ENCODE measurements at places on chromosomes 16 and 17.

GRCh38 chr17:6528557-6528956, 27.8 kb downstream of the PITPNM3 start:
- DNase-seq: no peak

DNA sequence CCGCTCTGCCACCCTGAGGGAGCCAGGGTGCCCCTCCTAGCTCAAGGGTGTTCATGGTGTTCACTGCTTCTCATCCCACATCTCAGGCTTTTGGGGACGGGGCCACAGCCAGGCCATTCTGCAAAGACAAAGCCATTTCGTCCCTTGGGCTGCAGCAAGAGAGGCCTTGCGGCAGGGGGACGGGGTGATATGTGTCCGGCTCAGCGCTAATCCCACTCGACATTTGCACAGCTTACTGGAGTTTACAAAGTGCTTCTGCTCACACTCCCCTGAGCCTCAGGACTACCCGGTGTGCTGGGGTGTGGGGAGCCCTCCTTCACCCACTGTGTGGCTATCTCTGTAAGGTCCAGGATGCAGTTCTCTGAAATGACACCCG, 84.3 kb downstream of the RTN4RL1 start:
- DNase-seq: no peak

DNA sequence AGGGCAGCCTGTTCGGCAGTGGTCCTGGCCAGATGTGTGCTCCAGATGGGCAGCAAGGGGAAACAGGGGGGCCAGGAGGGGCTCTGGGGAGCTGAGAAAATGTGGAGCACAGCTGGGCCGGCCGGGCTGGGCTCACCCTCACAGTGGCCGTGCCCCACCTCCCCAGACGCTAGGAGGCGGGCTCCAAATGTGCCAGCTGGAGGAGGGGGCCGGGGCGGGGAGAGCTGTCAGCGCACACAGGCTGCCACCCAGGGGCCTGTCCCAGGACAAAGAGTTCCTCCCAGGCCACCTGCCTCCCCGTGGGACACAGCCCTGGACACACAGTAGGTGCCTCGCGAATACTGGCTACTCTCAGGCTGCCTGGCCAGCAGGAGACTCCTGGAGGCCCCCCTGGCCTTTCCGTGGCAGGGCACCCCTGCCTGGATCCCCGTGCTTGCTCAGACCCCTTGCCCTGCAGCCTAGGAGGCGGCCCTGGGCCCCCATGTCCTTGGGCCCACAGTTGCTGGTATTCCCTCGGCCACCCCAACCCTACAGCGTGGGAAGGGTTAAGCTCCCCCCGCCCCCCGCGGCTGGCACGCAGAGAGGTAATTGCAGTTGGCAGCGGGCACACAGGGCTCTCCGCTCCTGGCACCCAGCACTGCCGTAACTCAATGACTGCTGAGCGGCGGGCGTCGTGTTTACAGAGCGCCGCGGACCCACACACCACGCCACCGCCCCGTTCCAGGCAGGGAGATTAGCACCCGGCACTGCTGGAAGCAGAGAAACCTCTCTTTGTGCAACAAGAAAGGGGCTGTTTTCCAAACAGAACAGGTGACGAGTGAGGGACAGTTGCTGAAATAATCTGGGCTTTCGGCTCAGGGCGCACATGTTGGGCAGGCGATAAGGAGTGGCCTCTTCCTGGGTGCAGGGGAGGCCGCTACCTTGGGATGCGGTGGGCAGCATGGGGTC, 32.2 kb downstream of the BAHCC1 start:
- no peak for DNase-seq

- no peak for DNase-seq
These were observed 163.5 kb upstream of the CDH11 start for GRCh38 chr16:65285128-65286048.

GRCh38 chr17:9521062-9521461, 54.6 kb downstream of the STX8 start:
- no peak for DNase-seq

DNA sequence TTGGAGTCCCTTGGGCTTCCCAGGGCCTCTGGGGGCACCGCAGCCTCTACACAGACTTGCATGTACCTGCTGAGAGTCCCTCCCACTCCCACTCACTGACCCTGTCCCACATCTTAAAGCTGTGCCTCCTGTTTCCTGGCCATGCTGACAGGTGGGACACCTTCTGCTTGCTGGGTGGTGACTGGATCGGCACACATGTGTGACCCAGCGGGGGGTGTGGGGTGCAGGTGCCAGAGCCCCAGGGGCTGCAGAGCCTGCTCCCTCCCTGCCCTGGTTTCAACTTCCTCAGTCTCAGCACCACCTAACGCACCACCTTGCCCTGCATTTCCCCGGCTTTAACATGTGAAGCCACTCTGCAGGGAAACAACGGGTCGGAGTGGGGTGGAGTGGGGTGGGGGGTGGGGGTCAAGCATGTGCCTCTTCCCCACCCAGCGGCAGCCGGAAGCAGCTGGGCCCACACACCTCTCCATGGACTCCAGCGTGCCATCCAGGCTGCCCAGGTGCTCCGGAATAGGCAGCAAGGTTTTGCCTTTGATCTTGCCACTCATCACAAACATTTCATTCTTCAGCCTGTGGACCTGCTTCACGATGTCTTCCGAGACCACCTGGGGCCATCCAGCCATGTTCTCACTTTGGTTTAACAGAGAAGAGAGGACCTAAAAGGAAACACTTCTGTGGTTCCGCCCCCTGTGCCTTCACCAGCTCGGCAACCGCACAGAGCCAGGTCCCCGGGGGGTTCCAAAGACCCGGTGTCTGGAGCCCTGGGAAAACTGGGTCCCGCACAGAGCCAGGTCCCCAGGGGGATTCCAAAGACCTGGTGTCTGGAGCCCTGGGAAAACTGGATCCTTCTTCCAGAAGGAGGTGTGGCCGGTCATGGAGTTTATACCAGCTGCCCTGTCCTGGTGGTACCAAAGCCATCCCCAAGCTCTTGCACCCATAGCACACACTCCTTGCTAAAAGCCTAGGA, 4.7 kb downstream of the DNAH17 start:
- no peak for DNase-seq

GRCh38 chr17:6713918-6714271, 726 bp upstream of the SLC13A5 start:
- no peak for DNase-seq

DNA sequence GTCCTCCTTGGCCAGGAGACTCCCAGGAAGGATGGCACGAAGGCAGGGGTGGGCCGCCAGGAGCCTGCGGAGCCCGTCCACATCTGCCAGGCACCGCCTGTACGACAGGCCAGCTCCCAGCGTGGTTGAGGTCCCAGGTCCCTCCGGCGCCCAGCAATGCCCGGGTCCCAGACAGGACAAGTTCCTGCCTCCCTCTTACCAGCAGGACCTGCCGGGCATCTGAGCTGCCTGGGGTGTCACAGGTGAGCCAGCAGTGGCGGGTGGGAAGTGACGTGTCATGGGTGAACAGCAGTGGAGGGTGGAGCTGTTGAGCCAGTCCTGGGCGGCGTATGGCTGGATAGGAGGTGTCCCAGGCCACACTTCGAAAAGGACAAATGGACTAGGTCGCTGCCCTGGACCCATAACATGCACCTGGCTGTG, 15.7 kb upstream of the BAHCC1 start:
- DNase-seq: no peak

DNA sequence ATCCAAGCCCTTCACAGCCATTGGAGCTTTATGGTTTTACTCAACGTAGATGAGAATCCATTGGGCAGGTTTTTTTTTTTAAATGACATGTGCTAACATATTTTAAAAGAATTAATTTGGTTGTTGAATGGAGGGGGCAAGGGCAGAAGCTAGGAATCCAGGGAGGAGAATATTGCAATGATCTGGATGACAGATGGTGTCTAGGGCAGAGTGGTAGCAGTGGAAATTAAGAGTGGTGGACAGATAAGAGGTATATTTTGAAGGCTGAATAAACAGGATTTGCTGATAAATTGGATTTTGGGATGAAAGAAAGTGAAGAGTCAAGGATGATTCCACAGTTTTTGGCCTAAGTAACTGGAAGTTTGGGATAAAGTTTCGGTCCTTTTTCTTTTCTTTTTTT, 54.8 kb upstream of the DHX40 start:
- no peak for DNase-seq

DNA sequence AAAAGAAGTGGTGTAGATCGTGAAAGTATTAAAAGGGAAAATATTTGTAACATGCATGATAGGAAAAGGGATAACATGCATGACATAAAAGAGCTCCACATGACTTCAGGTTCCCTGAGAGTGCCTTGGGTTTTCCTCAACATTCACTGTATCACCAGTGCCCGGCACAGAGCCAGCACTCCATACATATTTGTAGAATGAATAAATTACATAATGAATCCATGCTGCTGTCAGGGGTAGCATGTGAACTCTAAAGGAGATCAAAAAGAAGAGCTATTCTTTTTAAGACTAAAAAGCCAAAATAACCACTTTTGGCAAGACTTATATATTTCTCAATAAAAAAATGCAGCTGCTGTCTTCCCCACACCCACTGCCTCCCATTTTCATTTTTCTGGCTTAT, 2.7 kb upstream of the ZNF594 start:
- no peak for DNase-seq

DNA sequence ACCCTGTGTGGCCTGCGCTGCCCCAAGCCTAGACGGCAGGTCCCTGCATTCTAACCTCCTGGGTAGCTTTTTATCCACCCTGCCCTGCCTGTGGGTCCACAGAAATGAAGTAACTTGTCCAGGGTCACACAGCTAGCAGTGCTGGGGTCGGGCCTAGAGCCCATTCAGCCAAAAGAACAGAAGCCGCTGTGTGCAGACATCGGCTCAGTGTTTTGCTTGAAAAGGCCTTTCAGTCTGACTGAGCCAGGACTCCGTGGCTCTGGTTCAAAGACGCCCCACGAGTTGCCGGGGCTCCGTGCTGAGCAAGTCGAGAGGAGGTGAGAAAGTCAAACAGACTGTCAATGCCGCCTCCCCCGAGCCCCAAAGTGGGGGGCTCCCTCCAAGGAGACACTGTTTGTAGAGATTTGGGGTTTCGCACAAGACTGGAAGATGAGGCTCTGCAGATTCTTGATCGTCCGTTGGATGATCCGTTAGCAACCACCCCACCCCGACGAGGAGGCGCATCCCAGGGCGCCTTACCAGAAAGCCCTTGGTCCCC, 226.2 kb downstream of the NTN1 start:
- DNase-seq: no peak

DNA sequence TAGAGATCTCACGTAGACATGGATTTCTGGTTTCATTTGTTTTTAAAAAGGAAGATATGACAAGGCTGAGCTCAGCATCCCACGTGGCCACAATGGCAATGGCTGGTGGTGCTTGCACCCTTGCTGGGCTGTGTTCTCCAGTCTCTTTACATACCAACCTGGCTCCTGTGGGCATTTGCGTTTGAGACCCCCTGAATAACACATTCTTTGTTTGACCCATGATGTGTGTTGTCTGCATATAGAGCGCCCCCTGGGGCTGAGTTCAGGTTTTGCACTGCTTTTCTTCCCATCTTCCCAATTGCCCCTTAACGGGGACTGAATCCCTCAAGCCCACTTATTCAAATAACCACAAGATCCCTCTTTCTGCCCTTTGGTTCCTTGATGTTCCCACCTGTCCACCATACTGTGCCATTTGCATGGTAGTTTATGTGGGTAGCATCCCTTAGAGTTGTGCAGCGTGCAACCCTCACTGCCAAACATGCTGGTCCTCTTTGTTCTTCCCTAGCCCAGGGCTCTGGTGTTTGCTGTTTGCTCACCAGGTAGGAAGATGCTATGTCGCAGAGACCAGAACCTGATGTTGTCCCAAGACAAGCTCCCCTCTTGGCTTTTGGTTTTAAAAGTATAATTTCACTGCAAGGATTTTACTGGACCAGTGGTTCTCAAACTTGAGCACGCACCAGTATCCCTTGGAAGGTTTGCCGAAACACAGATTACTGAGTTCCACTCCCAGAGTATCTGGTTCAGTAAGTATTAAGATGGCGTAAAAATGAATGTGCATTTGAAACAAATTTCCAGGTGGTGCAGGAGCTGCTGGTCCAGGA, 38.5 kb upstream of the NKD1 start:
- no peak for DNase-seq

GRCh38 chr17:75417054-75417580, 11.6 kb upstream of the GRB2 start:
- no peak for DNase-seq

GRCh38 chr17:21194226-21194625, 19.7 kb downstream of the TMEM11 start:
- no peak for DNase-seq

DNA sequence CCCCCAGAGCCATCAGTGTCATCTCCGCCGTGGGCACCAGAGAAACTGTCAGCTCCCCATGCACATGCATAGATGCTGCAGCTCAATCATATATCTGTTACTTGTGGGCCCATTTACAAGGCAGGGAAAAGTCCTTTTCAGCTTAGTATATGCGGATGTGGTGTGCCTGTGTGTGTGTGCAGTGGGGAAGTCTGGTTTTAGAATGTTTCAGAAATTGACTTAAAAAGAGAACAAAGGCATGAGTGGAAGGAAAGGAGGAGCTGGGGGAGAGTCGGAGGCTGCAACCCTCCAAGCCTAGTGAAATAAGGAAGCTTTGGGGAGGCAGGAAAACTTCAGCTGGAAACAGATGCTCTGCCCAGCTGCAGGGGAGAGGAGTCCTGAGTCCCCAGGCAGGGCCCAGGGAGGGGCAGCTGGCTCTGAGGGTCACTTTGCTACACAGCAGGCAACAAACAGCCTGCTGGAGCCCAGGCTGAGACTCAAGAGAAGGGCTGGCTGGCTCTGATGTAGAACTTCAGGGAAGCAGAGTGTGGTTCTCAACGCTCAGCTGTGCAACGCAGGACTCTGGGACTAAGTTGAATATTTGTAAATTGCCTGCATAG, 11.1 kb upstream of the CD300LD start:
- DNase-seq: no peak

DNA sequence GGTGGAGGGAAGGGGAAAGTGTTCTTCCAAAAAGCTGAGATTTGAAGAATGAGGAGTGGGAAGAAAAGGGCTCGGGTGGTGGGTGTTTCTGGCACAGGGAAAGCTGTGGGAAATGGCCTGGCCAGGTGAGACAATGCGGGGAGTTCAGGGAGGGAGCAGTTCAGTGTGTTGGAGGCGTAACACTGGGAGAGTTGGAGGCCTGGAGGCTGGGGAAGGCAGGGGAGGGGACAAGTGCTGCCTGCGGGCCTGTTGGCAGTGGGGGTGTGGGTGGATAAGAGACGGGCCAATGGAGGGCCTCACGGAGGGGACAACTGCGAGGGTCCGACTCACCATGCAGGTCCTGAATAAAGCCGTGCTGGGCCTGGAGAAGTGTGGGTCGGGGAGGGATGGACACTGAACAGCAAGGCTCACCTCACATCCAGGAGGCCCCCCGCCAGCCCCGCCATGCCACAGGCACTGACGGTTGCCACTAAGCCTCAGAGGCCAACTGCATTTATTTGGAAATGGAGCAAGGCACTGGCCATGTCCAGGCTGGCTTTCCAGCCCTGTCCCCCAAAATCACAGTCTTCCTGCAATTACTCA, 17.8 kb upstream of the KRT19 start:
- no peak for DNase-seq

DNA sequence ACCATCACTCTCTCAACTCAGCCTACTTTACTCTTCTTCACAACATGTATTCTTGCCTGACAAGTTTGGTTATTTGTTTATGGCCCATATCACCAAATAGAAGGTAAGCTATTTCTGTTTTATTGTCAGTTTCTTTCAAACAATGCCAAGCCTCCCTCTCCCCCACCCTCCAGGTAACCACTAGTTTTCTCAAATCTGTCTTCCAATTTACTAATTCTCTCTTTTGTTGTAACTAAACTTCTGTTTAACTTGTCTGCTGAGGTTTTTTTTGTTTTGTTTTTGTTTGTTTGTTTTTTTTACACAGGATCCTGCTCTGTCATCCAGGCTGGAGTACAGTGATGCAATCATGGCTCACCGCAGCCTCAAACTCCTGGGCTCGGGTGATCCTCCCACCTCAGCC, 34.9 kb downstream of the CHCT1 start:
- no peak for DNase-seq

- DNase-seq: no peak
These were observed 147.0 kb upstream of the CIBAR2 start for GRCh38 chr16:85259115-85259831.

- no peak for DNase-seq
These were observed 30.0 kb downstream of the GINS2 start for GRCh38 chr16:85658504-85659326.
